ENCODE measurements at places on chromosomes 11 and 22.

DNA sequence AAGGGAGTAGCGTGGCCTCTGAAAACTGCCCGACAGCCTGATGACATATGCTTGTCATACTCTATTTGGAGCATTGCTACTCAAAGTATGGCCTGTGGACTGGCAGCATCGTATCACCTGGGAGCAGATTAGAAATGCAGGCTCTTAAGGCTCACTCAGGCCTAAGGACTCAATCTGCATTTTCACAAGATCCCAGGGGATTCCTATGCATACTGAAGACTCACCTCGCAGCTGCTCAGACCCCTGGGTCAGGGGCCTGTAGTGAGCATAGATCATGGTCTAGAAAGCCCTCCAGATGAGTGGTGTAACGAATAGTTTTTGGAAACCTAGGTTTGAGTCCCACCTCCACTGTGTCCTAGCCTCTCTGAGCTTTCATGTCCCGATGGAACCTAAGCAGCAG lies 126.3 kb downstream of the FEZ1 start:
- DNase-seq = no peak

DNA sequence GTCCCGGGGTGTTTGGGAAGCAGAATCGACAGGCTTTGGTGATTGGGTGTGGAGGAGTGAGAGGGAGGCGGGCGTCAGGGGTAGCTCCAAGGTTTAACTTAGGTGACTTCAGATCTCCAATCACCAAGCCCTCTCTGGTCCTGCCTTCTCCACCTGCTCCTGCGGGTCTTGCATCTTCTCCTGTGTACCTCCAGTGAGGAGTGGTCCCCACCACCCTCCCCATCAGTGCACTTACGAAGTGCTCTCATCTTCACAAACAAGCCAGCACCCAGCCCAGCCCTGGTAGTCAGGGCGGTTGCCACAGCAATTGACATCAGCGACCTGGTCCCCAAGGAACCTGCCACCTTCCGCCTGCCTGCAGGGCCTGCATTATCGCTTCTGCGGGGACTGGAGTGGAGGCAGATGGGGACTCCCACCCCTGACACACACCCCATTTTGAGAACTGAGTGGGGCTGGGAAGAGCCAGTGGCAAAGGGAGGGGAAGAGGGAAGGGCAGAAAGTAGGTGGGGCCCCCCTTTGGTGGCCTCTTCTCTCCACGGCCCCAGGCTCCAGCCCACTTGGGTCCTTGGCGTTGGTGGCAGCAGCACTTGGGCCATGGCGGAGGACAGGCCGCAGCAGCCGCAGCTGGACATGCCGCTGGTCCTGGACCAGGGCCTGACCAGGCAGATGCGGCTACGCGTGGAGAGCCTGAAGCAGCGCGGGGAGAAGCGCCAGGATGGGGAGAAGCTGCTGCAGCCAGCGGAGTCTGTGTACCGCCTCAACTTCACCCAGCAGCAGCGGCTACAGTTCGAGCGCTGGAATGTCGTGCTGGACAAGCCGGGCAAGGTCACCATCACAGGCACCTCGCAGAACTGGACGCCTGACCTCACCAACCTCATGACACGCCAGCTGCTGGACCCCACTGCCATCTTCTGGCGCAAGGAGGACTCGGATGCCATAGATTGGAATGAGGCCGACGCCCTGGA lies at the start of gene OMP:
Gene OMP, plus strand, starts transcription at position 595 of the 965 bp plus-strand sequence. Its CDS starts 0 bp downstream, at position 595.
- DNase-seq = no peak

GRCh38 chr11:22508665-22509064 lies 117.0 kb downstream of the FANCF start:
- no peak for DNase-seq

GRCh38 chr22:39266398-39267030 lies 21.7 kb upstream of the PDGFB start:
- DNase-seq = no peak

- DNase-seq = no peak
These were observed 247.0 kb downstream of the TENM4 start for GRCh38 chr11:79193663-79194310.

GRCh38 chr11:112589155-112589554 lies 328.5 kb upstream of the PLET1 start:
- DNase-seq = no peak
